ENCODE measurements at places on chromosomes 4 and X.

DNA sequence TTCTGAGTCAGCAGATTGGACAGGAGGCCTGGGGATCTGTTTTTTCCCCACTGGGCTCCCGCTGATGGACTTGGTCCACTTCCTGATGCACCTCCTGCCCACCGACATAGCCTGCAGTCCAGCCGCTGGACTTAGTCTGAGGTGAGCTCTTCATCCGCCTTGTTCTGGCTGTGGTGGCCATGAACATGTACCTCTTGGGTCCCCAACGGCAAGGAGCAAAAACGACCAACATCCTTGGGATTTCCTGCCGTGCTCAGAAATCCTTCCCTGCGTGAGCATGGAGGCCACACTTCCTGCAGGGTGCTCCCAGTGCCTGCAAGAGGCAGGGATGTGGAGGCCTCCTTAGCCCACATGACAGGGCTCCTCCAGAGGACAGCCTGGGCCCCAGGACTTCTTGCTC is 76.8 kb downstream of the CRMP1 start:
- DNase-seq = no peak

DNA sequence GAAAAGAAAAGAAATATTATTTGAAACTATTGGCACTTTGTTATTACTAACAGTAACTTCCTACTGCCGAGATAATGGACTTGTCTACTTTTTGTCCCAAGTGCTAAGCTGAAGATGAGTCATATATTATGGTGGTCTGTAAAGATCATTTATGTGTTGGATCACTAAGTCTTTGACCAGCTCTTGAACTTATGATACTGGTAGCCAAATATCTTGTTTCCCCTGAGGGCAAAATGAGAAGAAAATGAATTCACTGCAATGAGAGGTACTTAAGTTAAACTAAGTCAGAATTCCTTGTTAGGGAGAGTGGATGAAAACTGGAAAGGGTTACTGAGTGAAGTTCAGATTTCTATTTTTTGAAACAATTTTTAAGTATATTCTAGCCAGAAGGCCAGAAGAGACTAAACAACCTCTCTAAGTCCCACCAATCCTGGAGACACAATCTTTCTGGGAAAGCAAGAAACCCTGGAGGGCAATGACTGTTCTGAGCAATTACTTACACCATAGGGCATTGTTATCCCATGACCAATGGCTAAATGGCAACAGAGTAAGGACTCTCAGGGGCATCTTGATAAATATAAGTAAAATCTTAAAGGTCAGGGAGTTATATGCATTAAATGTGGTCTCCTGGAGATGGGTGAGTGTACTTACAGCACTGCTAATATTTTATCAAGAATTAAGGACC is 287.7 kb downstream of the STIM2 start:
- no peak for DNase-seq

DNA sequence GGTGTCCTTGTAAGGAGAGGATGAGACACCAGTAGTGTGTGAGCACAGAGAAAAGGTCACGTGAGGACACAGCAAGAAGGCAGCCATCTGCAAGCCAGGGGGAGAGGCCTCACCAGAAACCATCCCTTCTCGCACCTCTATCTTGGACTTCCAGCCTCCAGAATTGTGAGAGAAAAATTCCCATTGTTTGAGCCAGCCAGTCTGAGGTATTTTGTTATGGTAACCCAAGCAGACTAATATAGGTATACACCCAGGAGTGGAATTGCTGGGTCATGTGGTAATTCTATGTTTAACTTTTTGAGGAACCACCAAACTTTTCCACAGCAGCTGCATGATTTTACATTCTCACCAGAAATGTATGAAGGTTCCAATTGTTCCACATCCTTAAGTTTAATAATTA is 25.6 kb downstream of the ZDHHC9 start:
- no peak for DNase-seq

DNA sequence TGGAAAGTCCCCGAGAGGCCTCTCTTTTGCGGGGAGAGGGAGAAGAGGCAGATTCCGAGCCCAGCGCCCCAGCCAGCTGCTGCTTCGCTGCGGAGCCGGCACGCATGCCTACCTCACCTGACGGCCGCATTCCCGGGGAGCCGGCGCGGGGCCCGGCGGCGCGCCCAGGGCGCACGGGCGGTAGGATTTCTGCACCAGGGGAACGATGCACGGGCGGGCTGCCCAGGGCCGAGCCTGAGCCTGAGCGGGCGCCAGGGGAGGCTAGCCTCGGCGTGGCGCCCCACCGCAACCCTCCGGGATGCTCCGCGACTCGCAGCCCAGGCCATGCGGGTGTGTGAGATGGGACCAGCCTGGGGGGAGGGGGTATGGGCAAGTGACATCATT is 81.3 kb upstream of the SCML1 start:
- no peak for DNase-seq

- DNase-seq = no peak
Observed at GRCh38 chr4:186755550-186756519, 32.2 kb upstream of the FAT1 start.

DNA sequence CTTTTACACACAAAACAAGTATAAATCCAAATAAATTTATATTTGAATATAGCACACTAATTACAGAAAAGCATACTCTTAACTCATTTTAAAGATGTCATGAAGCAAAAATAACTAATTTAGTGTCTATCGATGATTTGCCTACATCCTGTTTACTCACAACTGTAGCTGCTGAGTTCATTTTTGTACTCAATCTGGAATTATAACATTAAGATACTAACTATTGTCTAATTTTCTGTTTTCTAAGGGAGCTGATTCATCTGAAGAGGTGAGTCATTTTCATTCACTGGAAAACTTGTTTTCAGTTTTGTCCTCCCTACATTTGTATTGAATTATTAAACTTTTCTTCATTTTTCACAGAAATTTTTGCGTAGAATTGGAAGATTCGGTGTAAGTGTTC is 3.7 kb downstream of the STATH start:
- no peak for DNase-seq

DNA sequence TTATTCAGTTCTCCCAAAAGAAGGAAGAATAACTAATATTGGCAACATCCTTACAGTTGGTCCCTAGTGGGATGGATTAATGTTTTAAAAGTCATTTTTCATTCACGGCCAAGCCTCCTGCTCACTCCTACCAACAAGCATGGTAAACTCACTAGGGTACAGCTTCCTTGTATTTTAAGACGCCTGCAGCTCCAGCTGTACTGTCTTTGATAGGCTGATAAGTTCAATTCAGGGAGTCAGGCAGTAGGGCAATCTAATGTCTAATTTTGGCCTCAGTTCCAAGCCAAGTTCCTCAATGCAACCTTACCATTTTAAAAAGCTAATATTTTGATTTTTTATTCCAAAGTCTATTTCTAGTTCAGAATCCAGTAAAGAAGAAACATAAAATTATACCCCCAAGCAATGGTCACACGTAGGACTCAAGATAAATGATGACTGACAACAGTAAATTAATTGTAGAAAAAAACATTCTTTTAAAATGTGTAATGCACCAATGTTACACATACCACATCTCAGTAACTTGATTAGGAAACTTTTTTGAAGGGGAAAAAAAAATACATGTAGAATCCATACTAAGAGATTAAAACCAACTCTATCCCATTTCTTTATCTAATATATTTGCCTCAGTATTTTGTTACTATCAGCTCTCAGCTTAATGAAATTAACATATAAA is 9.3 kb downstream of the LCORL start:
- no peak for DNase-seq

GRCh38 chr4:80615099-80615498 is 279.6 kb downstream of the CFAP299 start:
- DNase-seq = no peak

DNA sequence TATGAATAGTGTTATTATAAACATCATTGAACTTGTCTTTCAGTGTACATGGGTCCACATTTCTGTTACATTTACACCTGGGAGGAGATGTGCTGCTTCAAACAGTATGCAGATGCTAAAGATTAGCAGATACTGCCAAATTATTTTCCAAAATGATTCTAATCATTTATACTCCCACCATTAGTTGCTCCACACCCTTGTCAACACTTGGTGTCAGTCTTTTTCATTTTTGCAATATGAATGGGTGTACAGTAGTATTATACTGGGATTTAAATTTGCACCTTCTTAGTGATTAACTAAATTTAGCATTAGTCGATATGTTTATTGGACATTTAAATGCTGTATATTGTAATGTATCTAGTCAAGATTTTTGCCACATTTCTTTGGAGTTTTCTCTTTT is 131.6 kb upstream of the GRID2 start:
- no peak for DNase-seq

DNA sequence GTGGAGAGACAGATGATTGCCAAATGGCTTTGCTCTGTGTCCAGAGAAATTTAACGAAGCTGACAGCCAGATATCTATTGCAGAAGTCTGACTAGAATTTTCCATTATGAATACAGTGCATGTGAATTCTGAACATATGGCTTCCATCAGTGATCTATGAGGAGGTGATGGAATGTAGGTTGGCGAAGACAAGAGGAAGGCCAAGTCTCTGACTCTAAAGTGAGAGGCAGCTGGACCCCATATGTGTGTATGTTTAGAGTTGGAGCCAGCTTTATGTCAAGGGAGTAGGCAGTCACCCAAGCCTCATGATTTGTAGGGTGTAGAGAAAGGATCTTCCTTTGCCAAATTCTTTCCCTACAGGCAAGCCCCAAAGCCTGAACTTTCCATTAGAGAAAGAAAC is 76.2 kb upstream of the TEX13D start:
- no peak for DNase-seq

DNA sequence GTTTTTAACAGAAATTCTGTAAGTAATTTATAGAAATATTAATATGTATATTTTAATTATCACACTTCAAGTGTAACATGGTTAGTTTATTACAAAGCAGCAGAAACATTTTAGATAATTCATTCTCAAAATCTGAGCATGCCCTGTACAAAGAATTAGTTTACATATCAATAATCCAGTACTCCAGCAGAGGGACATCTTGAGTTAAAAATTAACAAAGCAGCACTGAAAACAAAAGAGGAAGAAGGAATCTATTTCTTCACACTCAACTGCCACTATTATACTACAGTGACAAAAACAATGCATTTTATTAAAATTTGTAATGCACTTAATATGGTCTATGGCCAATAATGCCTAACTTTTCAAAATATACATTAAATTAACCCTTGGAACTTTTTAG is 179.1 kb upstream of the KLHL4 start:
- no peak for DNase-seq

- DNase-seq = no peak
Observed at GRCh38 chr4:88953400-88953799, 103.6 kb downstream of the FAM13A start.

DNA sequence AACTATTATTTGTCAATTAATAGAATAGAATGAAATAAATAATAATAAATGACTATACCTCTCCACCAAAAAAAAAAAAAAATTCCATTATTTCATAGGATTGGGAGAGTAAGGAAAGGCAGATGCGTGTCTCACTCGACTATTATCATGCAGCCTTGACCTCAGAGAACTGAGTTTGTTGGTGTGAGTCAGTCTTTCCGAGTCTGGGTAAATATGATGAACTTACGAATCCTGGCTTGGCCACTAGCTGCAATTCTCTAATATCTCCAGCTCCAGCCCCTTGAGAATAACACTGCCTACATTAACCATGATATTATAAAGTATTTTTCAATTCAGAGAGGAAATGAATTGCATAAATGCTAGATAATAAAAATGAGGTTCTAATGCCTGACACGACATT is 46.6 kb upstream of the DHX15 start:
- no peak for DNase-seq

Measured in stimulated activated CD4-positive, alpha-beta T cell treated with anti-CD3 and anti-CD28 coated beads, Interleukin-12 subunit alpha, Interleukin-12 subunit beta, amount 100 ng/mL, for 24 hours (primary cell).